ENCODE measurements at places on chromosomes 11 and 22. TPM values are rescaled to one million over a fixed set of nuclear protein-coding genes. Genes with fewer than 3 reads are reported as not detected.

DNA sequence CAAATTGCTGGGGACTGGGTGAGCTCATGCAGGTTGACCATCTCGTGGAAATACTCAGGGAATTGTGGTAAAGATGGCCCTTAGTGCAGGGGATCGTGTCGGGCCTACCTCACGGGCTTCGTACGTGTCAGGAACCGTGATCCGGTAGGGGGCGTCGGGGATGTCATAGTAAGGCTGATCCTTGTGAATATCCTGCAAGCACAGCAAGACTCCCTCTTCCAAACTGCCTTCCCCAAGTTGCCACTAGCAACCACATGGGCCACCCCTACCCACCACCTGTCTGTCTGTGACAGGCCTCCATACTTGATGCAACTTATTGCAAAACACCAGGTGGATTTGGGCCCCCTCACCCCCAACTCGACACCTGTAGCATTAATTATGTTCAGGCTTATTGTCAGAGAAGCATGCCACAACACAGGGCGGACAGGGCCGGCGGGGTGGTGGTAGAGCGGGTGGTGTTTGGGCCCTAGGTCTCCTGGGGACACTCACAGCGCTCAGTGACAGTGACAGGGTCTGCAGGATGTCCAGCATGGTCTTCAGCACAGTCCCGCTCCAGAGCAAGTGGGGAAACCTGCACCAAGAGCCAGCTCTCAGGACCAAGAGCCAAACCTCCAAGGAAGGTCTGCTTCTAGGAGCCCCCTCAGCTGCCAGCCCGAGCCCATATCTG lies 22.6 kb upstream of the SERPIND1 start:
- H3K4me1 ChIP-seq: peaks cover 22% of the 10 kb centered on the region
- no peak overlapping the region for H3K4me3 ChIP-seq
- no peak for DNase-seq

- DNase-seq: no peak
- peaks cover 10% of the 10 kb centered on the region for H3K36me3 ChIP-seq
- H3K27ac ChIP-seq: no peak overlapping the region
- no peaks in the 10 kb centered on the region for H3K27me3 ChIP-seq
- H3K4me1 ChIP-seq: peaks cover 13% of the 10 kb centered on the region
- no peak overlapping the region for H3K4me3 ChIP-seq
These were observed 24.7 kb downstream of the DGCR2 start for GRCh38 chr22:19097518-19097917.

- H3K27me3 ChIP-seq: no peaks in the 10 kb centered on the region
- H3K27ac ChIP-seq: no peak overlapping the region
- H3K36me3 ChIP-seq: no peaks in the 10 kb centered on the region
- no peak overlapping the region for H3K4me3 ChIP-seq
- DNase-seq: no peak
These were observed 20.3 kb upstream of the WNT11 start for GRCh38 chr11:76226626-76227025.

- no peak for DNase-seq
- H3K4me1 ChIP-seq: no peaks in the 10 kb centered on the region
- H3K27me3 ChIP-seq: peaks cover under 1% of the 10 kb centered on the region
- no peak overlapping the region for H3K27ac ChIP-seq
- H3K4me3 ChIP-seq: no peak overlapping the region
These were observed 120.8 kb downstream of the NECTIN1 start for GRCh38 chr11:119608201-119608600.

ZC3H7B gene
- total RNA-seq: 39.2 TPM

BUD13 gene
- 13.6 TPM for total RNA-seq

Measured in suprapubic skin (tissue), 4 donors.